ENCODE measurements at places on chromosomes 5 and 9.

- DNase-seq = no peak
These were observed 119.4 kb upstream of the IQGAP2 start for GRCh38 chr5:76283670-76284069.

DNA sequence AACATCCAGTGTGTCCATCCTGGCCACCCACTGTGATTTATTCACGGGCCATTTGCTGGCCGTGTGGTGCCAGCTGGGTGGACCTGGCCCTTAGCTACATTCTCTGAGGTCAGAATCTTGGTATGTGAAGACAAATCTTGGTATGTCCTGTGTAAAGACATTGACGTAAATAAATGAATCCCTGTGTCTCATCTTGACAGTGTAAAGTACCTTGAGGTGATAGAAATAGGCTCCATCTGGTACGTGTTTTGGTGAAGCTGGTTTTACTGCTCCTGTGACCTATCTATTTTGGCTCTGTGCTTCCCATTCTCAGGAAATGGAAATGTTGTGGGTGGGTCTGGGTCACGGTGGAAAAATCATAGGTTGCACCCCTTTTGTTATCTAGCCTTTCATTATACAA lies 245.4 kb upstream of the ANKH start:
- no peak for DNase-seq

GRCh38 chr5:4802044-4802443 lies 338.1 kb upstream of the ADAMTS16 start:
- no peak for DNase-seq

DNA sequence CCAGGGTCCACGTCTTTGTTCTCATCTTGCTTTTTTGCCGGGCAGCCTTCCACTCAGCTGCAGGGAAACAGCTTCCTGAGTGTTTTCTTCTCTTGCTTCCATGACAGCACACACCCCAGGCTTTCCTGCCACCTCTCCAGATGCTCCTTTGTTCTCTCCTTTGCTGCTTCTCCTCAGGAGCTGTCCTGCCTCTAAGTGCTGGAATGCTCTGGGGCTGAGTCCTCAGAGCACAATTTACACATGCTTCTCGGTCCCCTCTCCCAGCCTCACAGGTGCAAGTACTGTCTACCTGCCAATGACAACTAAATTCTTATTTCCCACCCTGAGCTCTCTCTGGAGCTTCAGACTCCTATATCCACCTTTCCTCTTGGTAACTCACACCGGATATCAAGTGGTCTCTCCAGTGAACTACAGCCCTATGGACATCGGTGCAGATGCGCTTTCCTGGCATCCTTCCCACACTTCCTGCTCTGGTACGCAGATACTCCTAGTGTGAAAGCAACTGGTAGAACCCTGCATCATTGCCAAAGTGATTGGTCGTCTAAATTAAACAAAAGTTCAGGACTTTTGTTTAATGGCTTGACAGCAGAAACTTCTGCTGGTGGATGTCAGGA lies 13.4 kb upstream of the ACSL6 start:
- DNase-seq = no peak

Measured in NCI-H524 (cell line).